Type B pancreatic cell (in vitro differentiated cells): ENCODE measurements at places on chromosomes 7 and 10.

DNA sequence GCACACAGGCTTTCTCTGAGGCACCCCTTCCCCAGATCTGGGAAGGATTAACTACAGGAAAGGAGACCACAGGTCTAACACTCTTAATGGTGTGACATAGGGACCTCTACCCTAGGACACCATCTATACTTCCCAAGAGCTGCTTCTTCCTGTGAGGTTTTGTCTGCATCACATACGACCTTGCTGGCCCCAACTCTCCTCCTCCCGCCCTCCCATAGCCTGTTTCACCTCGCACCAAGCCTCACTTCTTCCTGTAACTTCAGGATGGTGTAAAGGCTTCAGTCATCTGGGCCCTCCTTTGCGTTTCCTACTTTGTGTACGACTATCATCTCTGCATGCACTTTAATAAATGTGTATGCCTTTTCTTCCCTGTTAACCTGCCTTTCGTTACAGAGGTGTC lies 274.3 kb downstream of the KLF6 start:
- DNase-seq, result no peak

GRCh38 chr7:587767-588166 lies 68.1 kb upstream of the PDGFA start:
- DNase-seq, result no peak

GRCh38 chr7:158061884-158062656 lies 525.6 kb downstream of the PTPRN2 start:
- DNase-seq, result no peak

GRCh38 chr10:31087011-31087410 lies 55.3 kb upstream of the ZNF438 start:
- no peak for DNase-seq

DNA sequence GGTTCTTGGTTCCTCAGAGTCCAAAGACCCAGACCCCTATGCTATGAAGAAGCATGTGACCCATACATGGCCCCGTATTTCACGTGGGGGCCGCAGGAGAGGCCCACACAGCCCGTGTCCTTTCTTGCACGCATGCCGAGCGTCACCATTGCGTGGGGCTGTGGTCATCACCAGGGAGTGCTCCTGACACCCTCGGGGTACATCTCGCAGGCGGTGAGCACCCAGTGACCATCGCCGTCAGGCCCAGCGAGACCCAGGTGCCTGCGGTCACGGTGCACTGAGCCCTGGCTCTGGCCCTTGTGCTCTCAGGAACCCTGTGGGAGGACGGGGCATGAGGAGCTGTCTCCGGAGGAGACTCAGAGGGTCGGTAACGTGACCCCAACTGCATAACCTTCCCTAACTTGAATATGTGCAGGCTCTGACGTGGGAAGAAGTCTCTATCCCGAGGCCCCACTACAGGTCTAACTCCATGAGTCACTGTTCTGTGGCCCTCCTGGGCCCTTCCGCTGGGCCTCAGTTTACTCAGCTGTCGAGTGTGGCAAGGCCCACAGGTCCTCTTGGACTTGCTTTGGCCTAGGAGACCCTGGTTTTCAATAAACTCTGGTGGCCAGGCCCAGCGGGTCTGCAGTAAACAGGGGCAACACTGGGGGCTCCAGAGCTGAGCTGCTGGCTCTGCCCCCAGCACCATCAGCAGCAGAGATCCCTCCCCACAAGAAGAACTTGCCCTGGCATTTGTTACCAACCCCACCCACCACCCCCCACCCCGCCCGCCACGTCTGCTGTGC lies 503.9 kb downstream of the PTPRN2 start:
- DNase-seq, result no peak

DNA sequence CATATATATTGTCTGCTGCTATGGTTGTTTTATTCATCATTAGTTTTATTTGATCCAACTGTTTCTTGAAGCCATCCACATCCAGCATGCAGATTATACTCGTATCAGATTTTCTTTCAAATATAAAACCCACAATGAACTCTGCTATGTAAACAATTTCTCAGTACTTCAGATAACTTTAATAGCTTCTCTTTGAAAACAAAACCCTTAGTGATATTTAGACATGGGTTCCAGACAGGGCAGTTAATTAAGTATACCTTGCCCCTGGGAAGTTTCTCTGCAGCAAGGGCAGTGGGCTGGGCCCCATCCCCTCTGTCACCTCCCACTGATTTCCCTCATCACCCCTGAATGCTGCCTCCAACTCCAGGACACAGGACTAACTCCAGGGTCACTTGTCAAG lies 104.3 kb downstream of the GFRA1 start:
- DNase-seq, result no peak

DNA sequence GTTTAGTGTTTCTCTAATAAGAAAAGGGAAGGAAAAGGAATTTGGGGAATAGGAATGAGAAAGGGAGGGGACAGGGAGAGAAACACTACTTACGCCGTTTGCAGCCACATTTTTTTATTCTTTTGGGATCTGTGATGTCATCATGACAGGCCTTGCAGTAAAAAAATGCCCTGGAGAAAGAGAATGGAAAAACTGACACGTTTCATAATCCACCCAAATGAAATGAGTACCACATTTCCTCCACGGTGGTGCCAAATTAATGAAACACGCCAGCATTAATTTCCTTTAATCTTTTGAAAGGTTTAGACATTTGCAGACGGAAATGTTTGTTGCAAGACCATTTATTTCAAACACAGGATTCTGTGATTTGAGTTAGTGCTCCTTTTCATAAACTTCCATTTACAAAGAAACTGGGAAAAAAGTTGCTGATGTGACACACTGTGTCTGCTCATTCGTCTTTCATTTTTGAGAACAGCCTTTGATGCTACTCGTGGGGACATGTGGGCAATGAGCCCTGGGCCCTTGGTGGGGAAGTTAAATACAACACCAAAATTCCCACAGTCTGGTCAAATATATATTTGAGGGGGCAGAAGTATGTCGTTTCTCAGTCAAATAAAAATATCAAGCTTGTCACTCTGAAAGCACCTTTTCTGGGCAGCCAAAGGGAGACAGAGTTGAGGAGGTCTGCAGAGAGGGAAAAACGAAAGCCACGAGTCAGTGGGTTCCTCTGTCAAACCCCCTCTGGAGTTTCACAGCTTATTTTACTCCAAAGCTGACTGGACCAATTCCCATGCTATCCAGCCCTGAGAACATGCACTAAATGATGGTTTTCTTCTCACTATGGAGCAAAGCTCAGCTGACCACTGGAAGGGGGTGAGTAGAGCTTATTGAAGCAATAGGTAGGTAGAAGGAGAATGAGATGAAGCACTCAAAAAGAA lies 625.5 kb downstream of the KCNMA1 start:
- no peak for DNase-seq

GRCh38 chr10:79136236-79137005 lies 67.7 kb downstream of the ZMIZ1 start:
- no peak for DNase-seq

DNA sequence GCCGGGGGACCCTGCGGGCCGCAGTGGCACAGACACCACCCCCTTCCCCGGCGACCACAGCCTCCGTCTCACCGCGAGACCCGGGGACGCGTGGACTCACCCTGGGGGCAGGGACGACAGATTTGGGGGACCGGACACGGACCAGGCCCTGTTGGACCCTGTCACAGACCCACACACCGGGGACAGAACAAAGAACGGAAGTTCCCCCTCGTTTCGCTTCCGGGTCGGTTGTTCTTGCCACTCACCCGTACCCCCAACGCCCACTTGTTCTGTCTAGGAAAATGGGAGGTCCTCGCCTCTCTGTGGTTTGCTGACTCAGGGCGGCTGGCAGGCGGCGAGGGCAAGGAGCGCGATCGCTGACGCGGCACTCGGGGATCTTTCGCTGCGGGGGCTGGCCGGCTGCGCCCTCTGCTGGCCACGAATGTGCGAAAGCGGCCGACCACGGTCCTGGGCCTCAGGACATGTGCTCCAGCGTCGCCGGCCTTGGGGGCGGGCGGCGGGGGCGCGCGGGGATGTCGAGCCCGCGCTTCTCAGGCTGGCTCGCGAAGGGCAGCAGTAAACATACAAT lies at the start of gene ZNF3:
TSS of gene ZNF3 (minus strand) at position 189 of the 568 bp plus-strand sequence. CDS start 4,366 bp downstream, outside the sequence.
- DNase-seq, result peak; percentile 99

GRCh38 chr10:123689880-123690279 lies 23.7 kb downstream of the GPR26 start:
- DNase-seq, result no peak

DNA sequence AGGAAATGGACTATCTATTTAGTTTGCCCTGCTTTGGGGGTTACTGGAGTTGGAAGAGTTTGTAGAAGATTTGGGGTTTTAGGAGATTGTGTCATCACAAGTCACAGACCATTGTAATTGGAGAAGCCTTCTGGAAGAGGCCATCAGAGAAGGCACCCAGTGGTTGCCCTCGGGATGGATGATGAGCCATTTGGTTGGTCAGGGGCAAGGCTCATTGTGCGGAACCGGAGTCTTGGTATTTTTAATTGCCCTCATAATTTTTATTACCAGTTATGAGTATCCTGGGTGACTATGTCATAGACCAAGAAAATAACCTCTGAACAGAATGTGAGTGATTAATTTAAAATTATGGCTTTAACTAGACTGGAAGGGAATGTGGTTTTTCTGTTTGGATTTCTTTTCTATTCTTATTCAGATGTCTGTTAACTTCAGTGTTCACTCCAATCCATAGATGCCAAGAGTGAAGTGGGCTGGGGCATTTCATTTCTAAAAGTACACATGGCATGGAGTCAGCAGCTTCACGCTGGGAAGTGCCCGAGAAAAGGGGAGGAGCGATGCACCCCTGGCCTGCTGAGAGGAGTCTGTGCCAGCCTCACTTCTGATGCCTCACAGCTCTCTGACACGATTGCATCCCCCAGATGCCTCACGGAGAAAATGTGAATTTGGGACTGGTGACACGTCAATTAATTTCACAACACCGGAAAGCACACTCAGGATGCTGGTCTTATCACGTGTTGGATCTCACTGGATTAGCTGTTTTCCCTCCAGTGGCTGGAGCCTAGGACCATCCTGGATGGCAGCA lies 225.6 kb upstream of the IGFBP3 start:
- no peak for DNase-seq

DNA sequence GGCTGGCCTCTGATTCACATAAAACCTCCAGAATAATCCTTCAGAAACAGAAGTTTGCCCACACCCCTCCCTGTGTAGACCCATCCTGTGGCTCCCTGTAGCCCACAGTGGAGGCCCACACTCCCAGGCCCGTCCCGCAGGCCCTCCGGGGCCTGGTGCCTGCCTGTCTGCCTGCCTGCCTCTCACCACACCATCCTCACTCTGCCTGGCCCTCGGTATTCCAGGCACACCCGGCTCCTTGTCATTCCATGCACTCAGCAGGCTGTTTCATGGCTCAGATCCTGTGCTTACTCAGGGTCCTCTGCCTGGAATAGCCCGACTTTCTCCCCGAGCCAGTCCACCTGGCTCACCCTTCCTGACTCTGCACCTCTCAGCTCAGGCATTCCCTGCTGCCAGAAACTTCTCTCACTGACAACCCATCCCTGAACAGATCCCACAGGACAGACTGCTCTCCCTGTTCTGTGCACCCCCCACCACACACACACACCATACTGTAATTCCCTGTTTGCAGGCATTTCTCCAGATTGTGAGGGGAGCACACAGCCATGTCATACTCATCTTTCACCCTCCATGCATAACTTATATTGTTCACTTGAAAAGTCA lies 498.0 kb upstream of the ZMIZ1 start:
- no peak for DNase-seq

- DNase-seq, result peak; percentile 95
Observed at GRCh38 chr7:141014524-141015395, at the start of gene MRPS33. Gene MRPS33 (minus strand): TSS chr7:141014952. CDS start chr7:141010633, 4,319 bp downstream.

GRCh38 chr7:43648473-43649406 lies 65.8 kb downstream of the STK17A start:
- DNase-seq, result no peak

DNA sequence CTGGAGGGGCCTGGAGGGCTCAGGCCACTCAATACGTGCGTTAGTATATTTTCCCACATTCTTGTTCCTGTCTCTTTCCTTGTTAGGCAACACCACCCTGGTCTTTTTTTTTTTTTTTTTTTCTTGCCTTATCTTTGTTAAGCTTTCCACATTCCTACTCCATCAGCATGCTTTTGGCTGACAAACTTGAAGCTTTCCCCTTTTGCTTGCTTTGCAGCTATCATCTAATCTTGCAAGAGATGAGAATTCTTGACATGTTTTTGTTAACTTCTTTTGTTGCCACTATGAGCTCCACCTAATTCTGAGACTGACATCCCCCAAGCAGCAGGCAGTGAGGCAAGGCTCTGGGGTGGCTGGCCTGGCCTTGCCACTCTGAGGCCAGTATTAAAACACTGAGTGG lies 52.5 kb upstream of the NRP1 start:
- DNase-seq, result no peak

GRCh38 chr10:102652170-102652916 lies 8.1 kb downstream of the TRIM8 start:
- DNase-seq, result no peak

GRCh38 chr7:159040146-159040545 lies 104.5 kb downstream of the VIPR2 start:
- DNase-seq, result no peak

DNA sequence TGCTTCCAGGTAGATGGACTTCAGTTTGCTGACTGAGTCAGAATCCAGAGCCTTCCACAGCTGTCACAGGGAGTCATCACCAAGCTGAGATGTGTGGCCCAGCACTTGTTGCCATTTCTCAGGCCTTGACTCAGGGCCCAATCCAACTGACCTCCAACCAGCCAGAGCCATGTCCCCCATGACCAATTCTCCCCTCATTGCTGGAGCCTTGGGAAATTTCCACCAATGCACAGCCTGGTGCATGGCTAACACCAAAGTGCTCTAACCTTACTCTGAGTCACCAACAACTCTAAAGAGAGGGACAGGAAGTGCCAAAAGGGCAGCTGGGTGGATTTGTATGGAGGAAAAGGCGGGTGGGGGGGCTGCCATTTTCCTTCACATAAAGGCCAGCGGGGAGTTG lies 13.4 kb upstream of the GLI3 start:
- no peak for DNase-seq

DNA sequence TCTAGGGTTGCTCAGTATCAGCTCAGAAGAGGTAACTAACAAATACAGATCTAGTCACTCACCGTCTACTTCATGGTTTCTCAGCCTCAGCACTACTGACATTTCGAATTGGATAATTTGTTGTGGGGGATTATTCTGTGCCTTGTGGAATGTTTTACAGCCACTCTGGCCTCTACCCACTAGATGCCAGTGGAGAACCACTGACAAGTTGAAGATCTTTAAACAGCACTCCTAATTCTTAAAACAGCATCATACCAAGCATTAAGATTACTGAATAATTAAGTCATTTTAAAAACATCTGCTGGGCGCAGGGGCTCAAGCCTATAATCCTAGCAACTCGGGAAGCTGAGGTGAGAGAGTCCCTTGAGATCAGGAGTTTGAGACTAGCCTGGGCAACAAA lies 82.6 kb downstream of the UPF2 start:
- no peak for DNase-seq

GRCh38 chr10:114386452-114386851 lies 17.9 kb downstream of the AFAP1L2 start:
- DNase-seq, result no peak

DNA sequence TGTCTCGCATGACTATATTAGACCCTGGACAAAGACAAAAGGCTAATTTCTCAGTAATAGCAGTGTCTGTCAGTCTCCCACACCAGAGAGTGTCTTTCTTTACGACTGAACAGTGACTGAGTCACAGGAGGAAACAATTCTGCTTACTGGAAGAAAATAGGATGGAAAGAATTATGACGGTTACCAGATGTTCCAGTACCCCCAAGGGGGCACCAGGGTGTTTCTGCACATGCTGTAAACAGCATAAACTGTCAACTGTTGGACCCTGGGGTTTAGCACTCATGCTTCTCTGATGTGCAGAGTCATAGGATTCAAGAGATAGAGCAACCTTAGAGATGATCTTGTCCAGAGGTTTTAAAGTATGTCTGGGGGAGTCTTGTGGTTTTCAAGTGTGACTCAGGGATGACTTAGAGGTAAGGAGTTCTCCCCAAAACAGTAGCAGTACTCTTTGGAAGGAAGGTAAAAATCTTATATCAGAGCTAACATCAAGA lies 291.7 kb downstream of the THSD7A start:
- no peak for DNase-seq

GRCh38 chr10:31304291-31304970 lies 14.6 kb upstream of the ZEB1 start:
- no peak for DNase-seq
